RPMI8226 (cell line): ENCODE measurements at places on chromosomes 13 and 19.

GRCh38 chr19:38705197-38706019 lies 38.9 kb downstream of the CAPN12 start:
- no peak for DNase-seq

DNA sequence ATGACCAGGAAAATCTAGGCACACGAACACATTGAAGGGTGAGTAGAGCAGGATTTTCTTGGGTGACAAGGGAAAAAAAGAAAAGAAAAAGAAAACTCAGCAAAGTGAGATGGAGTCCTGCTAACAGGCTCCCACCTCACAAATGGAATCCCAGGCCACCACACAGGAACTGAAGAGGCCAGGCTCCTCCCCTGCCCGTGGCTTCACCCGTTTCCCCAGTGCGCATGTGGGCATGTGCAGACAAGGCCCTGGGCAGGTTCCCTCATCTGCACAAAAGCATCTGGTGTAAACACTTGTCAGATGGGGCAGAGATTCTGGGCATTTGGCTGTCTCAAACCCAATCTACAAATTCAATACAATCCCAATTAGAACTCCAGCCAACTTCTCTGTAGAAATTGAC lies 24.5 kb downstream of the CFAP97D2 start:
- DNase-seq, result no peak

DNA sequence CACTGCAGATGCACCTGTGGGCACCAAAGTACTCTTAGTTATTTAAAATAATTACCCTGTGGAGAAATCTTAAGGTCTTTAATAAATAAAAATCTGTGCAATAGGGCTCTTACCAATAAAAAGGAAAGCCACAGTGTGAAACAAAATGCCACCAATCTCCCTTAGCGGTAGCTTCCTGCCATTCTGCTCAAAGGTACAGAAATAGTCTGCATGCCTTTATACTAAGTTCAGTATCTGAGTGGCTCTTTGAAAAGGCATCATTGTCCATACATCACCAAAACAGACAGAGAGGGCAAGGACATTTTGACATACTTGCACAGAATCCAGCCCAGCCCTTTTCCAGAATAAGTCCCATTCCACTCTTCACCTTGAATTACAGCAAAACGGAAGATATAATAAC lies 161.0 kb downstream of the KLF12 start:
- no peak for DNase-seq

DNA sequence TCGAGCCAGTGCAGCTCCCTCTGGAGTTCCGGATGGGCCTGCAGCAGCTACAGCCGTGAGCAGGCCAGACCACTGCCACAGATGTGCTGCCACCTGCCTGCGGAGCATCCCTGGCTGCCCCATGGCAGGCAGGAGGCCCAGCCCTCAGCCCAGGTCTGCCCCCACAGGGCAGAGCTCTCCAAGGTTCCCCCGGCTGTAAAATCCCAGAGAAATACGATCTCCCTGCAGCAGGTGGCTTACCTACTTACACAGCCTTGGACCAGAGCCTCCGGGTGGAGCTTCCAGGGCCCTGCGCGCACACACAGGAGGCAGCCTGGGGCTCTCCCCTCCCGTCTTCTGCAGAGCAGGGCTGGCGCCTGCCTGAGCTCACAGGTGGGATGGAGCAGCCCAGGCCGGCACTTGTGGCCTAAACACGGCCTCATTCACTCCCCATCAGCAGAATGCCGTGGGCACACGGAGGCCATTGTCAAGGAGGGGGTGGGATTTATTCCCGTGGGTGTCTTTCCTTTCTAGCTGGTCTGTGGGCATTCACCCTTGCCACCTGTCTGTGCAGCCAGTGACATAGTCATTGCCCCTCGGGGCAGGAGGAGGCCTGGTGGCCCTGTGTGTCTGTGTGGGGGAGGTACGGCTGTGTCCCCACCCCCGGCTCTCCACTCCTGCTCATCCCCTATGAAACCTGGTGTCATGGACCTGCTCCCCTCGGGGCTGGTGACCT lies 118.0 kb downstream of the KDM4B start:
- DNase-seq, result no peak

GRCh38 chr19:38319421-38320258 lies at the start of gene KCNK6:
Gene KCNK6, plus strand, starts transcription at chr19:38319845. Its CDS starts 106 bp downstream, at chr19:38319951.
- DNase-seq, result peak; percentile 26

- no peak for DNase-seq
These were observed 172.4 kb downstream of the LACC1 start for GRCh38 chr13:44051918-44052675.

DNA sequence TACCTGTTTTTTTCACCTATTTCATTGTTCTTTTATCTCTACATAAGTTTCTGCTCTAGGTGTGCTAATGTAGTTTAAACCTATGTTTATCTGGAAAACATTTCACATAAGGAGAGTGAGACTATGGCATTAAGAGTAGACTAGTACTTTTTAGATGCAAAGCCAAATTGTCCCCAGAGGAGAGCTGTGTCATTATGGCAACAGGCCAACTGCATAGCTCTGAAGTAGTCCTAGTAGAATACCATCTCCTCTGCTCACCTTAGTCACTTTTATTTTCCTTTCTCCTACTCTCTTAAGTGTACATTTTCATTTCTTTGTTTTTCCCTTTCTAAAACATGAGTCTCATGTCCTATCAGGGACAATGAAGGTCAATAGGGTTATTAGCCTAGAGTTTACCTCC lies 123.1 kb downstream of the ITGBL1 start:
- no peak for DNase-seq

DNA sequence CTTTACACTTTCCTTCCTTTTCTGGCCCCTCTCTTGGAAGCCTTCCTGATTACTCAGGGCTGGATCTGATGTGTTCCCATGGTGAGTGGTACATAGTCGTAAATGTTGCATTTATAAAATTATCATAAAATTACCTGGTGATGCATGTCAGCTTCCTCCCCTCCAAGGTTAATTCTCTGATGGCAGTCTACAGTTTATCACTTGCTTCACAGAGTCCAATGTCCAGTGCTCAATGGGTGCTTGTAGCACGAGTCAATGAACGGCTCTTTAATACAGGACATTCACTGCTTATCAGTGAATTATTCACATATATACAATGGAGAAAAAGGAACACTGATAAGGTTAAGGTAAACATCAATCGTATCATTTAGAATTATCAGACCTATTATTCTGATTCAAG lies 27.0 kb upstream of the OXGR1 start:
- no peak for DNase-seq

GRCh38 chr13:24716446-24716845 lies 36.2 kb downstream of the ATP12A start:
- no peak for DNase-seq

DNA sequence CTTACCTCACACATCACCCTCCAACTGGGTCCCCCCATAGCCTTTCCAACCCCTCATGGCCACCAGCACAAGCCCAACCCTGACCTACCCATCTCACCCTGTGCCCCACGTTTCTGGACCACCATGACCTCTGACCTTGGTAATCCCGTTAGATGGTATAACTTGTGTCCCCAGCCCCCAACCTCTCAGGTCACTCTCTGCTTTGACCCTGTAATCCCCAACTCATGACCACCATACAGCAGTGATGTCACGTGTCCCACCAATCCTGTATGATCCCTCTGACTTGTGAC lies 8.5 kb downstream of the KLC3 start:
- no peak for DNase-seq

DNA sequence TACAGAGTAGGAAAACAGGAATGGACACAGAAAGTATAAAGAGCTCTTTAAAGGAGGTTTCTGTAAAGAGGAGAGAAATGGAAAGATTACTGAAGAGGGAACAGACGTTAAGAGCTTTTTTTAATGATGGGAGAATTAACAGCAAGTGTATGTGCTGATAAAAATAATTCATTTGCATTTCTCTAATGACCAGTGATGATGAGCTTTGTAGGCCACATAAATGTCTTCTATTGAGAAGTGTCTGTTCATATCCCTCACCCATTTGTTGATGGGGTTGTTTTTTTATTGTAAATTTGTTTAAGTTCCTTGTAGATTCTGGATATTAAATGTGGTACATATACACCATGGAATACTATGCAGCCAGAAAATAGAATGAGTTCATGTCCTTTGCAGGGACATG lies 40.0 kb downstream of the MYO16 start:
- DNase-seq, result peak; percentile 4

DNA sequence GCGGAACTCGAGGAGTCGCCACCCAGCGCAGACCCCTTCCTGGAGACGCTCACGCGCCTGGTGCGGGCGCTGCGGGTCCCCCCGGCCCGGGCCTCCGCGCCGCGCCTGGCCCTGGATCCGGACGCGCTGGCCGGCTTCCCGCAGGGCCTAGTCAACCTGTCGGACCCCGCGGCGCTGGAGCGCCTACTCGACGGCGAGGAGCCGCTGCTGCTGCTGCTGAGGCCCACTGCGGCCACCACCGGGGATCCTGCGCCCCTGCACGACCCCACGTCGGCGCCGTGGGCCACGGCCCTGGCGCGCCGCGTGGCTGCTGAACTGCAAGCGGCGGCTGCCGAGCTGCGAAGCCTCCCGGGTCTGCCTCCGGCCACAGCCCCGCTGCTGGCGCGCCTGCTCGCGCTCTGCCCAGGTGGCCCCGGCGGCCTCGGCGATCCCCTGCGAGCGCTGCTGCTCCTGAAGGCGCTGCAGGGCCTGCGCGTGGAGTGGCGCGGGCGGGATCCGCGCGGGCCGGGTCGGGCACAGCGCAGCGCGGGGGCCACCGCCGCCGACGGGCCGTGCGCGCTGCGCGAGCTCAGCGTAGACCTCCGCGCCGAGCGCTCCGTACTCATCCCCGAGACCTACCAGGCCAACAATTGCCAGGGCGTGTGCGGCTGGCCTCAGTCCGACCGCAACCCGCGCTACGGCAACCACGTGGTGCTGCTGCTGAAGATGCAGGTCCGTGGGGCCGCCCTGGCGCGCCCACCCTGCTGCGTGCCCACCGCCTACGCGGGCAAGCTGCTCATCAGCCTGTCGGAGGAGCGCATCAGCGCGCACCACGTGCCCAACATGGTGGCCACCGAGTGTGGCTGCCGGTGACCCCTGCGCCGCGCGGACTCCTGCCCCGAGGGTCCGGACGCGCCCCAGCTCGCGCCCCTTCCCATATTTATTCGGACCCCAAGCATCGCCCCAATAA lies 2.3 kb downstream of the AMH start:
- no peak for DNase-seq

GRCh38 chr13:99733346-99733745 lies 232.1 kb downstream of the TM9SF2 start:
- DNase-seq, result no peak

- peak; percentile 39 for DNase-seq
These were observed at the start of gene ENOX1 for GRCh38 chr13:43786766-43787517. Gene ENOX1, minus strand, starts transcription at chr13:43786972.

DNA sequence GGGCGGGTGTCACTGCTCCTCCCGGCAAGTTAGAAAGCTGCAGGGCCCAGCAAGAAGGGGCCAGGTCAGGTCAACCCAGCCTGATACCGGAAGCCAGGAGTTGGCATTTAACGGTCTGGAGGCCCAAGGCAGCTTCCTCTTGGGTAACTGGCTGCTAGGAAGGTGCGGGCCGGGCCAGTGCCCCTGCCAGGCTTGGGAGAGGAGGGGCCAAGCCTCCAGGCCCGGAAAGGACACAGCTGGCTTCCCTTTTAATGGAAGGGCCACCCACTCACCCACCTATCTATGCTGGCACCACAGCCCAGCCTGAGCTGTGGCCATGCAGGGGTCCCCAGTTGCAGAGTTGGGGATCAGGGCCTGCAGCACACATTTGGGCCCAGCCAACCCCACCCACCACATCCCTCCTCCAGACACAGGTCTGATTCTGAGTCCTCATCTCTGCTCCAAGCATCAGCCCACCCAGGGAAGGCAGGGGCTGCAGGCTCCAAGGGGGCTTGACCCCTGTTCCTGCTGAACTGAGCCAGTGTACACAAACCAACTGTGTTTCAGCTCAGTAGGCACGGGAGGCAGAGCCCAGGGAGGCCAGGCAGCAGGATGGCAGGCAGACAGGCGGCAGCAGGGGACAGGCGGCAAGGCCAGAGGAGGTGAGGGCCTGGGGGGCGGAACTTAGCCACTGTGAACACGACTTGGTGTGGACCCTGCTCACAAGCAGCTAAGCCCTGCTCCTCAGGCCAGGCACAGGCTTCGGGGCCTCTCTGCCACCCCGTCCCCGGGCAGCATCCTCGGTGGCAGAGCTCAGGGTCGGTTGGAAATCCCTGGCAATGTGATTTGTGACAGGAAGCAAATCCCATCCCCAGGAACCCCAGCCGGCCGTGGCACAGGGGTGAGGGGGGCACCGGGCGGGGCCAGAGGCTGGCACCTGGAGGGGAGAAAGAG lies 40.8 kb downstream of the ZSWIM4 start:
- DNase-seq, result no peak

DNA sequence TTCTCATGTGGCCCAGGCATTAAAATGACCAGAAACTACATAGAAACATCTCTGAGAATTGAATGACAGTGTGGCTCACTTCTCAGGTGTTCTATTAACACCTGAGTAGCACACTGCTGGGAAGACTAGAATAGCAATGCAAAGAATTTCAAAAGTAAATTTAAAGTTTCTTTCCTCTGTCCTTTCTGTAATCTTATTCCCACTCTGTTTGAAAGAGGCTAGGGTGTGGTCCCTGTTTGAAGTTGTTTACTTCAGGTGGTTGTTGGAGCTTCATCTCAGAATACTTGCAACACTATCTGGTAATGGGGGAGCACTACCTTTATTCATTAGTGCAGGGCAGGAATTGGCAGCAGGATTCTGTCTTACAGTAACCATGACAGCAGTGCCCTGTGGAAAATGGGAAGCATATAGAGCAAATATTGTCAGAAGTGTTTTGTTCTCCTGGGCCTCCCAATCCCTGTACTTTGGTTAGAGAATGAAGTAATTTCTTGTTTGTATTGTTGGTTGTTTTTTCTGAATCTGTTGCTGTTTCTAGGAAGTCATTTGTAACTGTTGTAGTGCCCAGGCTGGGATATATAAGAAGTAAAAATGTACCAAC lies 1210.2 kb upstream of the ATXN8OS start:
- DNase-seq, result no peak
